ENCODE measurements at places on chromosomes 6 and 20.

DNA sequence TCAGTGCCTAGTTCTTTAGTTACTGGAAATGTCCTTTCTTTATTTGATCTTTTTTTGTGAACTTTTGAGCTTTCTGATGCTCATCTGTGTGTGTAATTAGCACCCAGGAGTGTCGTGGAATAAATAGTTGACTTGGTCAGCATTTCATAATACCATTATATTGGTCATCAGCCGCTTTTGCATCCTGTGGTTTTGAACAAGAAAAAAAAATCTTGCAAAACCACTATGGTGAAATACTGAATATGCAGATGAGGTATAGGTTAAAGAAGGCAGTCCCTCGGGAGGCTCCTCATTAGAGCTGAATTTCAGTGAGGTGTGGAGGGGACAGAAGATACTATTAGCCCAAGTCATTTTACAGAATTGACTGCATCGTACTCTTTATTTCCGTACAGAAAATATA, 90.1 kb downstream of the FOXO3 start:
- DNase-seq: no peak

DNA sequence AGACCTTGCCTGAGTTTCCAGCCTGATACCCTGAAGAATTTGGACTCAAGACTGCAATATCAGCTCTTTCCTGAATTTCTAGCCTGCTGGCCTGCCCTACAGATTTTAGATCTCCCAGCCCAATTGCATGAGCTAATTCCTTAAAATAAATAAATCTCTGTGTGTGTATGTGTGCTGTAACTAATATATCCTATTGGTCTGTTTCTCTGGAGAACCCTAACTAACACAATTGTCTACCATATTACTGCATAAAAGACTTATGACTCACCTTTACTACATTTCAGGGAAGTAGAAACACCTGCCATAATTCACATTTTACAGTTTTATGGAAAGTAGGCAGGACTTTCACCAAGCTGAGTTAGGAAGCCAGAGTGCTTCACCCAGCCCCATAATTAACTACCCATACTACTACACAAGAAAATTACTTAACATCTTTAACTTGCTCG, 90.7 kb upstream of the BEND6 start:
- DNase-seq: no peak

DNA sequence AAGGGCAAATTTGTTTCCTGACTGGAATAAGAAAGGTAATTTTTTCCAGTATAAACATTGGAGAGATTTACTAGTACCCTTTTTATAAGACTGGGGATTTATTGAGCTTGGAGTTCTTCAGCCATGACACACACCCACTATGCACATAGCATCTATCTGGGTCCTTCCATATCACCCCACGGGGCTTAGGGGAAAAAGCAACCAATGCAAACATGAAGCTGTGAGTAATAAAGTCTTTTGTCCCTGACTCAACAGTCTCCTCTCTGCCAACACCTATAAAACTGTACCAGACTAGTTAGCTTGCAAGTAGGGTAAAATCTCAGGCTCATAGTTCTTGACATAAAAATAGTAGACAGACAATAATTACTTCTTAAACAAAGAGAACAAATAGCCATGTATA, 23.4 kb downstream of the COL21A1 start:
- DNase-seq: no peak

- DNase-seq: no peak
Observed at GRCh38 chr6:106586815-106587415, 42.4 kb downstream of the RTN4IP1 start.

GRCh38 chr20:48096957-48097890, 311.9 kb upstream of the SULF2 start:
- no peak for DNase-seq

DNA sequence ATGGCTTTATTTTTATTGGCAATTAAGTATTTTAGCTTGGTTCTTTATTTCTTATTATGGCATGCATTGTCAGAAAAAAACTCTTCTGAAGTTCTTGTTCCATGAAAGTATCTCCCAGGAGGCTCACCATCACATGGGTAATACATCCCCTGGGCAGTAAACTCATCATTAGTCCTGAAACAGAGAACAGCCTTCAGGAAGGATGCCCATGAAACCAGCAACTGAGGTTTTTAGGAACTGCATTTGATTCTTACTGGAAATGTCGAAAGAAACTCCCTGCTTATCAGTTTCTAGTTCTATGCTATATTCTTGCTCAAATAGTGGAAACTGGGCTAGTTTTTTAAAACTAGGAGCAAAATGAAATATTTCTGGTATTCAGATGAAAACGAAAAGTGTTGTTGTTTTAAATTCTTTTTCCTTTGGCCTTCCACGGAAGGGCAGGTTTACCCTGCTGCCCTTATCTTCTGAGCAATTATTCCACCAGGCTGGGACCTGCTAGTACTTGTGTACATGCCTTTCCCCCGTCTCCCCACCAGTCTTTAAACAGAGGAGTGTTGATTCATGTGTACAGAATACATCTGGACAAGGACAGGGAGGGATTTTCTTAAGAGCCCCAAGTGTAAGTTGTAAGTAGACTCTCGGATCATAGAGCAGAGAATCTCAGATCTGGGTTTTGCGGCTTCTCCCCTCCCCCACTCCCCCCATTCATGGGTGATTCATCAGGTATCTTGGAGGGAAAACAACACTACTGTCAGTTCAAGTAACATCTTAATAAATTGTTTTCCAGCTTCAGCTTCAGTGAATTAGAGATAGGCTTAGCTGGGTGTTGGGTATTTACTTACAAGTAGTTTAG, 81.5 kb downstream of the RTN4IP1 start:
- DNase-seq: no peak

- DNase-seq: no peak
Observed at GRCh38 chr6:89669002-89669401, 30.5 kb upstream of the LYRM2 start.

- DNase-seq: no peak
Observed at GRCh38 chr6:114428341-114428740, 85.5 kb upstream of the HS3ST5 start.

DNA sequence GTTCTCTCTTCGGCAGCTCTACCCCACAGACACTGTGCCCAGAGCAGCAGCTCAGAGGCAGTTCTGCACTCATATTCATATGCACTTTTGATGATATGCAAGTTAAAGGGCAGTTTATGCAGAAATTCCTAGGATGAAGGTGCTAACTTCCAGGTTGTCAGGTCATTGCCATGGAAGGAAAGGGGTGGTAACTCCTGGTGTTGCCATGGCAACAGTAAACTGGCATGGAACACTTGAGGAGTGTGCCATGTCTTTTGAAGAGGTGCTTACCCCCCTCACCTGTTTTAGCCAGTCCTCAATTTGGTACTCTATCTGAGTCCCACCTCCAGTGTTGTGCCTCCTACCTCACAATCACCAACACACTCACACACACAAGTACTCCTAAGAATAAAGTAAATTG, 539.4 kb upstream of the BTBD3 start:
- no peak for DNase-seq

DNA sequence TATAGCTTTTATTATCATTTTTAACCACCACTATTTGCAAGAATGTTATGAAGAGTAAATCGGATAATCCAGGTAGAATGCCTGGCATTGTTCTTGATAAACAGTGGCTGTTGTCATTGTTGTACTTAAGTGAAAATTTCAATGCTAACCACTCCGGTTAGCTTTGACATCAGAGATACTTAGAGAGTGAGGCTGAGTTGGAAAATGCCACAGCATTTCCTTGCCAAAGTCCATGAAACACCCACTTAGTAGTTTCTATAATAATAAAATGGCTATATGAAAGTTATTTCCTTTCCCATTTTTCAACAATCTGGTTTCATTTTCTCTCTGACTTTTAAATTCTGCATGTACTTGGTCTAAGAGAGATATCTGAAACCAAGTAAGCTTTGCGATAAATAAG, 132.0 kb downstream of the CDK19 start:
- DNase-seq: no peak

DNA sequence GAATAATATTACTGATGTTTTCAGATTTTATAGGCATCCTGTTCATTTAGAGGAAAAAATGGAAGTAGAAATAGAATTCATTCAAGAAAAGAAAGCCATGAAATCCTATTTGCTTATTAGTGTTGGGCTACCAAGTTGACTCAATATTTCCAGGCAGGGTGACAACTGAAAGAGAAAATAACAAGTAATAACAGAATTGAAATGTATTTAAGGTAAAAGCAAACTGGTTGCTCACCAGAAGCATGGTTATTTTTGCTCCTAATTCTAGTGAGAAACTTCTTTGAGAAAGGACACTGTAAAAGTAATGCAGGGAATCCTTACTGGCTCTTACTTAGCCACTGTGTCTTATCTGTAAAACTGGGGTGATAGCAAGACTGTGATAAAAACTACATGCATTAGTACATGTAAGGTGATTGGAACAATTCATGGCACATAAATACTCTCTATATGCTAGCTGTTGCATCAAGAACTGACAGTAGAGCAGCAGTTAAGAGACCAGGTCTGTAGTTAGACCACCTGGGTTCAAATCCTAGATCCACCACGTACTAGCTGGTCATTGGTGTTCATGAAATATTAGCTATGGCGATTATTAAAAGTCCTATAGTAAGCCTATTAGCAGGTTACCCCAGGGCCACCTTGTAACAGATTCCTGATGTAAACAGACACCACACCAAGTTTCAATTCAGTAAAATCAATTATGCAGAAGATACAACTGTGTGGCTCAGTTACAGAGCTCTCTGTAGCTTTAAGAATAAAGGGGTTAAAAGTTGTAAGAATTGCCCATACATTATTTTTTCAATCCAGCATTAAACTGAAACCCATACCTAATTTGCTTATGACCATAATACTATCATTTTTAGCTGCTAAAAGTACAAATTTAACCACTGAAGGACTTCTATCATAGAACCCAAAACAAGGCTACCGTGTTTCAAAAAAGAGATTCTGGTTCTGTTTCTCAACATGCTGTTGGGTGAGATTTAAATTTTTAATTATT, 159.2 kb upstream of the COL21A1 start:
- no peak for DNase-seq

DNA sequence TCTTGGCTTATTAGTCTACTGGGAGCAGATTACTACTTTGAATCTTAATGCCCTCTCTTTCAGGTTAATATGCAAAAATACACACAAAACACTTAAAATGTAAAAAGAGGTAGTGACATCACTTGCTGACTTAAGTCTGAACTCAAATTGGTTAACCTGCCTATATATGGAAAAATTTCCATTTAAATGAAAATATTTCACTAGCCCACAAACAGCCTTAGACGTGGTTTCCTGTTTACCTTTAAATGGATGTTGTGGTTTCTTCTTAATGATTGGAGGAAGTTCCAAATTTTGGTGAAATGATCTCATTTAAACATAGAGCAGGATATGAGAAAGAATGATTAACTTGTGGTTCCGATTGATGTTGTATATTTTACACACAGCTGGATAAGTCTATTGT, 553.7 kb downstream of the CD109 start:
- no peak for DNase-seq

DNA sequence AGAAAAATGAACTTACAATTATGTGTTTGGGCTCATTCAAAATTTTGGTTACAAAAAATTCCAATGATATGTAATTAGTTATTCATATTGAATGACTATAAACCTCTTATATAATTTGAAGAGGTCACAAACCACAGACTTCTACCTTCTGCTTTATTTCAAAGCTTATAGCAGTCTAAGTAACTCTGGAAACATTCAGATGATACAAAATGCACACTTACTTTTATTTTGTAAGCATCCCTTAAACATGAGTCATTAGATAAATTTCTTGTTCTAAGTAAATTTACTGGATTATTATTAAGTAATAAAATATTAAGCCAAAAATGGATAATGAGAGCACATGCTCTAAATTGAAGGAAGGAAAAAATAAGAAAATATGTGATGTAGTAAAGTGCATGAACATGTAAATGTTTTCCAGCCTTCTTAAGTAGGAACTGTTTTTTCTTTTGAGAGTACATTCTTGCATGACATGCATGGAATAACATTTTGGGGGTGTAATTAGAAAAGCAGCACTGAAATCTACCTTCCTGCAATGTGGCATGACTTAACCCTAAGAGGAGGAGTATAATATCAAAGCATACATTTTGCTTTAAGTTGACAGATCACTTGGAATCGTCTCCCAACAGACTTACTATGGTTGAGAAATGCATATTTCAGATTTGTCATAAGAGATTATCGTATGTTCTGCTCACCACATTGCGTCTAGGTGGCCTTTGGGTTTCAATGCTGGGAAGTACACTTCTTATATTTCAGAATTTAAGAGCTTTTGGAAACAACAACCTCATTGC, 372.7 kb upstream of the HSF2 start:
- DNase-seq: no peak

- DNase-seq: no peak
Observed at GRCh38 chr6:30759575-30760239, 15.4 kb upstream of the IER3 start.

GRCh38 chr6:107115695-107116327, 496 bp upstream of the BEND3 start:
- DNase-seq: no peak

- no peak for DNase-seq
Observed at GRCh38 chr20:56637576-56637975, 8.5 kb downstream of the TFAP2C start.

DNA sequence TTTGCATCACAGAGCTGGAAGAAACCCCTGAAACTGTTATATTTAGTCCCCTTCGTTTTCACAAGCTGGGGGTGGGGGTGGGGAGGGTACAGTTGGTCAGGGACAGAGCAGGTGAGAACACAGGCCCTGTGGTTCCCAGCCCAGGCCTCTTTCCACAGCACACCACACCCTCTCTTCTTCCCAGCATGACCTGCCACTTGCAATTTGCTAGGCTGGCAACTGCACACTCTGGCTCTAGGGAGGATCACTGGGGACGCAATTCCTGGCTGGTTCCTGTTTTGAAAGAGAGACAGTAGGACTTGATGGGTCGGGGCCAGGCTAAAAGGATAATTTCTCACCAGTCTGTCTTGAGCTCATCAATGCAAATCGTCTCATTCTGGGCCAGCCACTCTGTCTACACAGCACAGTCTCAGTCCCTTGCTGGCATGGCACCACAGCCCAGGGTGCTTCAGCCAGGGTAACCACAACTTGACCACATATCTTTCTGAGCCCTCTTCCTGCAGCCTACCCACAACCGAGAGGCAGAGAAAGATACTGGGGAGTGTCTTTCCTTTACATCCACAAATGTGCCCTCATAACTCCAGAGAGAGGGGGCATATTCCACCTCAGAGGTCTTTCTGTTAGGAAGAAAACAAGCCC, 41.7 kb upstream of the EMILIN3 start:
- no peak for DNase-seq

DNA sequence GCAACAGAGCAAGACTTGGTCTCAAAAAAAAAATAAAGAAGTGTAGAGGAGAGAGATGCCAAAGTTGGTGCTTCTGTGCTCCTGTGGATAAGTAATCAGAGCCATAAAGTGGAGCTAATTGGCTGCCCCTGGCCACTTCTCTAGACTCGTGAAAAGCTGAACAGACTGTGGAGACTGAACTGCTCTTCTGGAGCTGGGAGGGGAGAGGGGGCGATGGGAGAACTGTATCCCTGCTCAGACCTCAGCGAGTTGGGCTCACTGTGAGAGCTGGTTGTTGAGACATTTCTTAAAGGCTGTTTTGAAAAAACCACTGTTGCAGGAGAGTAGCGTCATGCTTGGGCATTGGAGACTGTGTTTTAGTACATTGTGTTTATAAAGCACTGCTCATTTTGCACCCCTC, 125.7 kb downstream of the TCP11 start:
- no peak for DNase-seq

- no peak for DNase-seq
Observed at GRCh38 chr6:32244946-32245398, 21.1 kb upstream of the NOTCH4 start.

All from forelimb muscle (tissue), 1 donor.